ENCODE measurements at places on chromosomes 2 and 18.
A peak's percentile ranks its signal among the peaks of the same experiment; 100 is the strongest.

- peak; percentile 77 for DNase-seq
Measured at GRCh38 chr2:229922449-229923386, at the start of gene FBXO36. TSS of gene FBXO36 (plus strand) at chr2:229922503. CDS start at chr2:229922514, 11 bp downstream.

- no peak for DNase-seq
Measured at GRCh38 chr2:19114754-19115231, 243.6 kb downstream of the OSR1 start.

DNA sequence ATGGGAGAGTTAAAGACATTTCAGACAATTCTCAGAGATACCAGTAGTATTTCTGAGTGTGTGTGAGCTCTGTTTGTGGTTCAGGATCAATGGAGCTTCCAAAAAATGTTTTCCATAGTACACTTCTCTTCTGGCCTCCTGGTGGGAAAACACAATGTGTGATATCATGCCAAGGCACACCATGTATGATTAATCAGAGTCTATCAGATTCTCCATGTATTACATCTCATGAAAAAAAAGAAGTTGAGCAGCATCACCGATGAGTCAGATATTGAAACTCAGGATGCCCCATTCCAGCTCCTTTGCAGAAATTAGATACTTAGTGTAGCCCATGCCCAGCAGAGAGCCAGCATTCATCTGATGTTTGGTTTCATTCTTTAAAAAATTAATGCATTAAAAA, 620.3 kb upstream of the POU3F3 start:
- no peak for DNase-seq

DNA sequence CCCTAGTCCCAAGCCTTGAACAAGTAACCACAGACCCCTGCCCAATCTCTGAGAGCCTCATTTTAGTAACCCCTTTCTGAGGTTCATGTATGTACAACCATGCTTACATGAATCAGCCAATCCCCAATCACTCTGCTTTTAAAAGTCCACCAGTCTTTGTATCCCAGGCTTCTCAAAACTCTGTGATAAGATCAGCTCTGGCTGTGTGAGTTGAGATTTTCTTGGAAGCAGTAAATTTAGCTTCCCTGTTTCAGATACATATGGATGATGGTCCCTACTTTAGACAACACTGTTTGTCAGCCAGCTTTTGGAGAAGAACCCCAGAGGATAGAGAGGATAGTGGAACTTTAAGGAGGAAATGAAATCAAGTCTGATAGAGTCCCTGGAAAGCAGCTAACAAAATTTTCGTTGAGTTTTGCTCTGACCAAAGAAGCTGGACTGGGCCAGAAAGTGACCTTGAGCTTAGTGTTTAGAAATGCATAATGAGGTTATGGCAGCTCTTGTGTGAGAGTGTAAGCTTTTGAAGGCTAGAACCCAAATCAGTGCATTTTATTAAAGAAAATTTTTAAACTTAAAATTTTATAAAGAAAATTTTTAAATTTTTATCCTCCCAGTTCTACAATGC, 3.7 kb downstream of the ADNP2 start:
- no peak for DNase-seq

GRCh38 chr2:141380008-141380979, 750.5 kb downstream of the LRP1B start:
- no peak for DNase-seq

GRCh38 chr18:73318739-73319479, 451.1 kb upstream of the NETO1 start:
- no peak for DNase-seq

- DNase-seq = no peak
Measured at GRCh38 chr2:180657054-180657453, 323.4 kb upstream of the UBE2E3 start.

DNA sequence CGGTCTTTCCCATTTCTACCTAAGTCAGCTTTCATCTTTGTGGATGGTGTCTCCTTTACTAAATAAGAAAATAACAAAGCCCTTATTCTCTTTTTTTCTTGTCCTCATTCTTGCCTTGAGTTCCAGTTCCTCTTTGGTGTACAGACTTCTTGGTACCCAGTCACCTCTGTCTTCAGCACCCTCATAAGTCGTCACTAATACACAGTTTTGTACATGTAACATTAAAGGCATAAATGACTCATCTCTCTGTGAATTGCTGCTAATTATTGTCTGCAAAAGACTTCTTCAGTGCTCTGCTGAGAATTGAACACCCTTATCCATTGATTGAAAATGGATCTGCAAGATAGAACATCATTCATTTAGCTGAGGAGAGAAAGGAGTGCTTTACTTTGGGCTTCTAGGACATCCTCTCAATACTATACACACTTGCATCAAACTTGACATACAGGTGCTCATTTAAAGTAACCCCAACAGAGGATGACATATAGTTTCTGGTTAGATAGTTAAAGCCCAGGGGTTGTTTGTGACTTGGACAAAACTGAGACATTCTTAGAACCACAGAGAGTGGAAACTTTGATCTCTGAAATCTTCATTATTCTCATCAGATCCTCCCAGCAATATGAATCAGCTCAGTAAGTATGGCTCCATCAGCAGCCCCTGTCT, 97.0 kb downstream of the XRCC5 start:
- no peak for DNase-seq

GRCh38 chr2:176126929-176127773, 2.4 kb upstream of the HOXD8 start:
- peak; percentile 47 for DNase-seq

DNA sequence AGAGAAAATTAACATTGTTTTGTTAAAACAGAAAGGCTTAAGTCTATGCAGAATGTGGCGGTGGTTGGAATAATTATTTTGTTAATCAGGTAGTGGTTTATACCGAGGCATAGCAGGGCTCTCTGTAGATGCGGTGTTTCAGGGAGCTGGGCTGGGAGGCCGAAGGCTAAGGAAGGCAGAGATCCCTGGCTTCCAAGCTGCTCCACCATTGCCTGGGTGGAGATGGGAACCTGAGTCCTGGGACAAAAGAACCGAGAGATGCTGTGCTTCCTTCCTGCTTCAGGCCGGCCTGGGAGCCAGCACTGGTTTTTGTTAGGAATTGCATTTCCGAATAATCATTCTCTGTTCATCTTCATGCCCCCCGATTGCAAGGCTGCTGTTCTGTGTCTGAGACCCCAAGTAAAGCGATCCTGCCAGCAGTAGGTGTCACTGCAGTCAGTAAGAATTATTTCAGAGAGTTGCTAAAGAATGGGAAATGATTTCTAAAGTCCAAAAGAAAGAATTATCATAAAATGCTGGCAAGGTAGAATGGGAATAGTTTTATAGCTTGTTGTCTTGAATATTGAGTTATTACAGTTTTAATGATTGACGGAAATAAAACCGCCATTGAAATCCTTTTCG, 824.9 kb downstream of the GALR1 start:
- DNase-seq = no peak

DNA sequence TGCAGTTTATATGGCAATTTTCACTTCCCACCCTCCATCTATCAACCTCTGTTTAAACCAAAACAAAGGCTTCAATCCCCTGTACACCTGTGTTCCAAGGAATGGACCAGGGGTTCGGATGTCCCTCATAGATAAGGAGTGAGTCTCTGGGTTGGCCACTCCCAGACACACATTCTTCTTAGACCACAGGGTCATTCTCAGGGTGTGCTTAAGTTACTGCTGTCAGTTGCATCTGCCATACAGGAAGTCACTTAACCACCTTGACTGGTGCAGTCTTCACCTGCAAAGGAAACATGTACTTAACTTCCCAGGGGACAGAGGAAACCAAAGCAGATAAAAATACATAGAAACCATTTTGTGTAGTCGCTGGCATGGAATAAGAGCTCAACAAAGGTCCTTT, 151.0 kb upstream of the NDUFV2 start:
- no peak for DNase-seq

GRCh38 chr2:105739426-105739825, 5.3 kb upstream of the NCK2 start:
- DNase-seq = no peak

GRCh38 chr2:46803547-46803878, 112.1 kb downstream of the MCFD2 start:
- no peak for DNase-seq

GRCh38 chr2:112910219-112910618, 746 bp upstream of the IL37 start:
- DNase-seq = no peak

GRCh38 chr2:204293884-204294747, 251.2 kb upstream of the PARD3B start:
- no peak for DNase-seq

GRCh38 chr2:53949457-53949856, 21.3 kb downstream of the PSME4 start:
- no peak for DNase-seq
